ENCODE measurements at places on chromosomes 5 and 9.

DNA sequence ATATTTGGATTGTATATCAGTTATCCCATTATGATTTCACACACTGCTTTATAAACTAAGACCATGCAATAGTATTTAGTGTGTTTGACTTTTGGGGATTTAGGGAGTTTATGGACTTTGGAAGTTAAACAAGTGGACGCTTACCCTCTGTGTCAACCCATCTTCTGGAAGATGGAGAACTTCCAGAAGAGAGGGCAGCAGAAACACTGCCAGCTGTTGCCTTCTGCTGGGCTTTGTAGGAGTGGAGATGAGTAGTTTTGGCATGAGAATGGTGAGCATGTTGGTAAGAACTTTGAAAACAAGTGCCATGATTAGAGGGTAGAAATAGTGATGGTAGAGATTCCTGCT is 2.2 kb downstream of the DNAJC25 start:
- DNase-seq: no peak

GRCh38 chr5:104298518-104298917 is 735.9 kb upstream of the NUDT12 start:
- DNase-seq: no peak

DNA sequence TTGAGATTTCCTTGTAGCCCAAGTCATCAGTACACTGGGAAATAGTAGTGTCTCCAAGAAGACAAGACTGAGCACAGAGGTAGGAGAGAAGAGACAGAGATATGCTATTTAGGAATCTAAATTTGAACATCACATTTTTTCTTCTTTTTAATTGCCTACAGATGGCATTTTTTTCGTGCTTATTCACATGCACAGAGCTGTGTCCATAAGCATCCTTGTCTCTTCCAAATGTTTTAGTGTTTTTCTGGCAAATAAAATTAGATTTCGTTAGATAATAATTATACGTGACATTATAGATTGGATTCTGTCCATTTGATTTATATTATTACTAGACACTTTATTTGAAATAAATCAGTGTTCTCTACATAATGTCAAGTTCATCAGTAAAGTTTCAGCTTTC is 80.9 kb downstream of the PRR16 start:
- no peak for DNase-seq

DNA sequence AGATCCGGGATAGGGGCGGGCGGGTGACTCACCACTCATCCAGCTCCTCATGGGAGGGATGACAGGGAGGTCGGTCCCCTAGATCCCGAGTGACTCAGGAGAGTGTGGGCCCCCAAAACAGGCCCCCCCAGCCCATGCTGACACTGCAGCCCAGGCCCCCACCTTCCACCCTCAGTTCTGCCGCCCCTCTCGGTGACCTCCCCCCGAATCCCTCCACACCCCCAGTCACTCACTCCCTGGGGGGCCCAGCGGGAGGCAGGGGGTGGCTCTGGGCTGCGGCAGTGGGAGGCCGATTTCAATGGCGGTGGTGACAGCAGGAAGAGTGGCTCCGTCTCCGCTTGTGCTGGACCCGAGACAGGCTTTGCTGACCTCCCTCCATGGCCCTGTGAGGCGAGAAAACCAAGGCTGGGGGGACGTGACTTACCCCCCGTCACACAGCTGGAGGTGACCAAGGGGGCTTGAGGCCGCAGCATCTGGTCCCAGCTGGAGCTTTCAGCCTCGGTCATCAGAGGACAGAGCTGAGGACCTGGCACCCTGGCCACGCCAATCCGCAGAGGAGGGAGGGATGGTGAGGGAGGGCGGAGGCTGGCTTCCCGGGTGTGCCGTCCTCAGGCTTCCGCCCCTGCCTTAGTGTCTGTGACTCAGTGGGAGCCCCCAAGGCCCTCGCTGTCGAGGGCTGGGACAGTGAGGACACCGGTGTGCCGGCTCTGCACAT is 9.0 kb downstream of the GPSM1 start:
- no peak for DNase-seq

DNA sequence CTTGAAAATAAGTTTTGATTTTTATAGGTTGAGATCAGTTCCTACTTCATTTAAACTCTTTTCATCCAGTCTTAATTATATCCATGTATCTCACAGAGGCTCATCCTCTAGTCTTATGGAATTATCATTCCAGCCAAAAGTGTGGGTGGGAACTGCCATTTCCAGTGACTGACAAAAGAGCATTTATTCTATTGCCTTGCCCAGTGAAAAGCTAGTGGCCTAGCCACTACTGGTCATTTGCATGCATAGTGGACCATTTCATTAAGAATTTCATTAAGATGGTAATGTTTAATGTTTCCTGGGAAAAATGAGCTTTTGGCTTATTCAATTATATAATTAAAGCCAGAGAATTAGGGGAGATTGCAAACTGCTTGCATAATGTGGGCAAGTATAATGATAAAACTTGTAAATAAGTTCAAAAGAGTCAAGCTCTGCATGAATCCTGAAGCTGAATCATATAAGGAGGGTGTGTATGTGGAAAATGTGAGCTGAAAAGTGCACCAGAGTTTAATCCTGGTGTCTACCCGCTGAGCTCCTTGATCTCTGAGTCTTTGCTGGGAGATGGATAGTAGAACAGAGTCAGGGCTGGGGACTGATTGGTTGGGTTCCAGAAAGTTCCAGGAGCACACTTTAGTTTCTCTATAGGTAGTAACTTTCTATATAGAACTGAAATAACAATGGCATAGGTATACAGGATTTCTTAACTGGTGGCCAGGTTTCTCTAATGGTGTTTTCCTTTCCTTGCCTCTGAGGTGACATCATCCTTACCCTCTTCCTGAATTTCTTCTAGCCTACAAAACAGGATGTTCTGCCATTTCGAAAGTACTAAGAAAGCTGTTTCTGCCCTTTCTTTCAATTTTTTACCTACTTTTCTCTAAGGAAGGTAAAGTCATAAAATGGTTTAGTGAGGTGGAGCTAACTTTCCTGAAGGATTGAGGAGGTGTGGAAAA is 78.5 kb downstream of the KIF4B start:
- DNase-seq: no peak

- DNase-seq: no peak
These were observed 74.5 kb upstream of the SPINK5 start for GRCh38 chr5:147989239-147989638.

DNA sequence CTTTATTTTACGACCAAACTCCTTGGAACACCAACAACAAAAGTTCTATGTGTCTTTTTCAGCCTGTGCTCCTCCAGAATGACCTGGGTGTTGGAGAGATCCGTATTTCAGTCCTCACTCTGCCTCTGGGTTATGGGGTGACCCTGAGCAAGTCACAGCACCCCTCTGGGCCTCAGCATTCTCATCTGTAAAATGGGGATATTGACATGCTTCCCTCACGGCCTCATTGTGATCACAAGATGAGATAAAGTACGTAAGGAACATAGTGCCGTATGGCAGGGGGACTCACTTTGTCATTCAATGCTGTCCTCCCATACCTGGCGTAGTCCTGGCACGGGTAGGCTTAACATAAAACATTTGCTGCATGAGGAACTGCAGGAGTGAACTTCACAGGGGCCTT is 123.0 kb upstream of the HAND1 start:
- DNase-seq: no peak

DNA sequence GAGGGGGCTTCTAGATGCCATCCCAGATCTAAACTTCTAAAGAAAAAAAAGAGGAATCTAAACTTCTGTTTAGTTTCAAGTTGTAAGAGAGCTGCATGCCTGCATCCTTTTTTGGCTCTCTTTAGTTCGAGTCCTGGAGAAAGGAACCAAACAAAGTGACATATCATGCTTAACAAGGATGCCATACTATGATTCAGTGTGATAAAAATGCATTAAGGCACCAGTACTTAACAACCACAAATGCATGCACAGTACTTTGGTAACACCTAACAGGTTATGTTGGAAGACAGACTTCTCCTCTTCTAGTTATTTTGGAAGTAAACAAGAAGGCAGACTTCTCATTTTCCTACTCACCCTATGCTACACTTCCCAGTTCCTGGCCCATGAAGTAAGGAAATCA is 27.3 kb downstream of the NME5 start:
- no peak for DNase-seq

- DNase-seq: no peak
These were observed 13.0 kb upstream of the CEP120 start for GRCh38 chr5:123436201-123436600.

DNA sequence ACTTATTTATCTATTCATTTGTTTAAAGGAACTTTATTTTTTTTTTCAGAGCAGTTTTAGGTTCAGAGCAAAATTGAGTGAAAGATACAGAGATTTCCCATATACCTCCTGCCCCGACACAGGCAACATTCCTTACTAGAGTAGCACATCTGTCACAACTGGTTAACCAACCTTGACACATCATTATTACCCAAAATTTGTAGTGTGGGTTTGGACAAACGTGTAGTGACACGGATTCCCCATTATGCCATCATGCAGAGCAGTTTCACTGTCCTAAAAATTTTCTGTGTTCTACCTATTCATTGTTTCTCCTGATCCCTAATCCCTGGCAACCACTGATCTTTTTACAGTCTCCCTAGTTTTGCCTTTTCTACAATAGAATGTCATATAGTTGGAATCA is 57.3 kb upstream of the LHFPL2 start:
- DNase-seq: no peak

DNA sequence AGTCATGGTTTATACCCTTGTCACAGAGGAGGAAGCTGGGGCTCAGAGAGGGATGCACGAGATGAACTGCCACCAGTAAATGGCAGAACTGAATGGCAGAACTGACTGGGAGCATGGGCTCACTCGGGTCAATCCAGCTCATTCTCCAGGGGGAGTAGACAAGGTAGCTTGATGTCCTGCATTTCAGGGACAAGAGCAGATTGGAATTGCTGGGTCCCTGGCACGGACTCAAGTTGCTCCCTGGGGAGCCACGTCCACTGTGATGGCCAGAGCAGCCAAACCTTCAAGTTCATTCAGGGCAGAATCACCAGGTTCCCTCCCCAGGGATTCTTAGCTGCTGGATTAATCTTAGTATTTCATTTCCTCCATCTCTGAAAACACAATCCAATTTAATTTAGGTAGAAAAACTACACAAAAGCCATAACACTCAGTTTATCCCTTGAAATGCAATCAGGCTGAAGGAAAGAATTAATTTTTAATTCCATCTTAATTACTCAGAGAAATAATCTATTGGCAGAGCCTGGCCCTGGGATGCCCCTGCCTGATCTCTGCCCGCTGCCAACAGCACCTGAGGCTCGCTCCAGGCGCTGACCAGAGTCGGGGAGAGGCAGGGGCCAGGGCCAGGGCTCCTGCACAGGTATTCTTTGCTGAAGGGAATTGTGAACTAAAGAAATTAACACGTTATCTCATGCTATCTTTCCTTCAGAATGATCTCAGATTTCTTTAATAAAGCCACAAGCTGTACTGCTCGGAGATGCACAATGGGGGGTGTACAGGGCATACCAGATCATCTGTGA is 42.0 kb upstream of the UNC5A start:
- no peak for DNase-seq

GRCh38 chr5:174725991-174726601 is 1.7 kb downstream of the MSX2 start:
- no peak for DNase-seq

- DNase-seq: no peak
These were observed 1.3 kb downstream of the ANXA1 start for GRCh38 chr9:73152953-73153352.

- no peak for DNase-seq
These were observed 448.9 kb downstream of the BNC2 start for GRCh38 chr9:16421532-16421931.

- no peak for DNase-seq
These were observed 317.2 kb downstream of the ZSWIM6 start for GRCh38 chr5:61649231-61649630.

- DNase-seq: no peak
These were observed 363.5 kb downstream of the NDUFS4 start for GRCh38 chr5:53923961-53924360.

- no peak for DNase-seq
These were observed 23.5 kb downstream of the GRAMD2B start for GRCh38 chr5:126446498-126447224.

GRCh38 chr9:2662496-2662895 is 40.9 kb downstream of the VLDLR start:
- no peak for DNase-seq

- no peak for DNase-seq
These were observed 15.8 kb downstream of the ARHGEF28 start for GRCh38 chr5:73641811-73642210.
